ENCODE measurements at places on chromosomes 2 and 18. TPM values are rescaled to one million over a fixed set of nuclear protein-coding genes. Genes with fewer than 3 reads are reported as not detected.

DNA sequence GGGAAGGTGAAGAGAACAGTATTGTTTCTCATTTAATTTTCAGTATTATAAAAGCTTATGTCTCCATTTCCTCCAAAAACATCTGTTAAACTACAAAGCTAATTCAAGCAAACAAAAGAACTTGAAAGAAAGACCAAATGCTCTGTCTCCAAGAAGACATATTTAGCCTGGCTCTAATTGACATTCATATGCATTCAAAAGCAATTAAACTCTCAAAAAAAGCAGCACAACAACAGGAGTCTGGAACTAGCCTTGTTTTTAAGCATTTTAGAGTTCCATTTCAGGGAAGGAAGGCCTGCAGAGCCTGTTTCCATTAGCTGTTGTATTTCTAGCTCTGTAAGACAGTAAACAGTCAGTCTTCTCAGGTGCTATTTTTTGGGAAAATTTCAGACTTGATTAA, 447.9 kb downstream of the TDRD15 start:
- H3K4me1 ChIP-seq = no peaks in the 10 kb centered on the region
- no peak for DNase-seq
- H3K36me3 ChIP-seq = no peaks in the 10 kb centered on the region
- H3K4me3 ChIP-seq = no peak overlapping the region

The LYPD1 gene
- total RNA-seq = 1.2 TPM

- no peaks in the 10 kb centered on the region for H3K4me1 ChIP-seq
- H3K27ac ChIP-seq = no peak overlapping the region
- no peaks in the 10 kb centered on the region for H3K36me3 ChIP-seq
- DNase-seq = no peak
- H3K4me3 ChIP-seq = no peak overlapping the region
- no peaks in the 10 kb centered on the region for H3K27me3 ChIP-seq
These were observed 2012.3 kb upstream of the PIK3C3 start for GRCh38 chr18:39942702-39943101.

The CCL20 gene
- 8.5 TPM for total RNA-seq

- no peak for DNase-seq
- H3K27me3 ChIP-seq = no peaks in the 10 kb centered on the region
- H3K27ac ChIP-seq = no peak overlapping the region
- H3K4me1 ChIP-seq = no peaks in the 10 kb centered on the region
- no peaks in the 10 kb centered on the region for H3K36me3 ChIP-seq
These were observed 57.4 kb downstream of the CYP26B1 start for GRCh38 chr2:72090271-72090720.

DNA sequence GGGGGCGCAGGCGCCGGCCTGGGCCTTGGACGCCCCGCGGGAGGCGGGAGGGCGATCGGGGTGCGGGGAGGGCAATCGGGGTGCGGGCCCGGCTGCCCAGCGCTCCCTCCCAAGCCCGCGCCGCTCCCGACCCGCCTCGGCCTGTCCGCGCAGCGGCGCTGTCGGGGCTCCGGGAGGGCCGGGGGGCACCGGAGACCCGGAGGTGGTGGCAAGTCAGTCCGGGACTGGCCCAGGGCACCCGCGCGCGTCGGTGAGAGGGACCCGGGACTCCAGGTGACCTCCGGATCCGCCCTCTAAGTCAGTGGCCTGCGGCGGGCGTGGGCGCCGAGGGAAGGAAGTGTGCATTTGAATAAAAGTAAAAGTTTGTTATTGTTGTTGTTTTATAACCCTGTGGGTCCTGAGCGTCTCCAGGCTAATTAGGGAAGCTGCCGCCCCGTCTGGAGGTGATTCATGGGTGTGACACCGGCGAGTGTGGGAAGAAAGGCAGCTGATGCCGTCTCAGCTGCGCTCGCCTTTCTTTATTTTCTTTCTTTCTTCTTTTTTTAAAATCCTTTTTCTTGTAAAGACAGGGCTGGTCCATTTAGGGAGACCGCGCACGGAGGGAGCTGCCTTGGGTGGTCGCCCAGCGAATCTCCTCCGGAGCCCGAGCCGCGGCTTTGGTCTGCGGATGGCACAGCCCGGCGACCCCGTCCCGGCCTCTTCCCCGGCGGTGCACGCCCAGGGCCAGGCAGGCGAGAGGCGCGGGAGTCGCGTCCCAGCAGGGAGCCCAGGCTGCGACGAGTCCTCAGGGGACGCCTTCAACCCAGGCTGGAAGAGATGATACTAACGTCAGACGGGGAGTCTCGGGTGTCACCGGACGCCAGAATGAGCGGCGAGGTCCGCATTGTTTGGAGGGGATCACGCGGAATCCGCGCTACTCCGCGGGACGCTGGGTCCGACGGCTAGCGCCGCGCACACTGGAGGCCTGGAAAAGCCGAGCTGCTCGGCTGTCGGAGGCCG, 627 bp upstream of the CRACDL start:
- H3K27me3 ChIP-seq = no peaks in the 10 kb centered on the region
- H3K4me1 ChIP-seq = peaks cover 22% of the 10 kb centered on the region
- H3K36me3 ChIP-seq = no peaks in the 10 kb centered on the region
- no peak overlapping the region for H3K27ac ChIP-seq
- peak overlapping the region; percentile 59 for H3K4me3 ChIP-seq

DNA sequence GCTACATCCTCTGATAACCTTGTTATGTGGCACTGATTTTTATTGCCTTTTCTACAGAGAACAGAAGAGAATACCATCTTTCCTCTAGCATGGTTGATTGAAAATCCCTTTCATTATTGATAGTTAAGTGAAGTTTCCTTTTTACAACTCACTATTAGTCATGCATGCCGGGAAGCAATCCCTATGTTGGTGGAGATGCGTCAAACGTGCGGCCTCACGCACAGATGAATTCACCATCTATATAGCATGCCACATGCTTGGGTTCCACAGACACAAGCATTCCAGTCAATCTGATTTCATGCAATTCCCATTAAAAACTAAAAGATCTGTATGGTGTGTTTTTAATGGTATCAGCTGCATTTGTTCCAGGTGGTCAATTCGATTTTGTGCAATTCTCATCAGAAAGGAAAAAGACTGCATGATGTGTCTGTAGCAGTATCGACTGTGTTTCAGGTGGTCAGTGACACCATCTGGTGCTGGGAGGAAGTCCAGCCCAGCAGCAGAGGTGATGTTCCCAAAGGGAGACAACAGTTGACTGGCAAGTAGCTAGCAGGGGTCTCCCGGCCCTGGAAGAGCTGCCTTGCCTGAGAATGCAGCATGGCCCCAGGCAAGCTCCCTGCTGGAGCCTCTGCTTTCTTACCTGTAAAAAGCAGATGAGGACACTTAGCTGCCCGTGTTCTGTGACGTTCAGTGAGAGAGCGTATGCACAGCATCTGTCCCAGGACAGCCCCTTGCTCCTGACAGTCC, 151.3 kb upstream of the NCK2 start:
- no peak for DNase-seq
- H3K36me3 ChIP-seq = no peaks in the 10 kb centered on the region
- no peaks in the 10 kb centered on the region for H3K4me1 ChIP-seq
- H3K27ac ChIP-seq = no peak overlapping the region

- H3K36me3 ChIP-seq = no peaks in the 10 kb centered on the region
- H3K27me3 ChIP-seq = no peaks in the 10 kb centered on the region
- no peak overlapping the region for H3K4me3 ChIP-seq
- DNase-seq = no peak
- H3K27ac ChIP-seq = no peak overlapping the region
- no peaks in the 10 kb centered on the region for H3K4me1 ChIP-seq
These were observed 6.7 kb downstream of the GALNT3 start for GRCh38 chr2:165787334-165787733.

GRCh38 chr18:43876286-43876685, 599.0 kb upstream of the SYT4 start:
- H3K27me3 ChIP-seq = no peaks in the 10 kb centered on the region
- DNase-seq = no peak
- H3K4me1 ChIP-seq = no peaks in the 10 kb centered on the region
- H3K4me3 ChIP-seq = no peak overlapping the region
- H3K36me3 ChIP-seq = no peaks in the 10 kb centered on the region

The CHRND gene
- total RNA-seq = not detected

DNA sequence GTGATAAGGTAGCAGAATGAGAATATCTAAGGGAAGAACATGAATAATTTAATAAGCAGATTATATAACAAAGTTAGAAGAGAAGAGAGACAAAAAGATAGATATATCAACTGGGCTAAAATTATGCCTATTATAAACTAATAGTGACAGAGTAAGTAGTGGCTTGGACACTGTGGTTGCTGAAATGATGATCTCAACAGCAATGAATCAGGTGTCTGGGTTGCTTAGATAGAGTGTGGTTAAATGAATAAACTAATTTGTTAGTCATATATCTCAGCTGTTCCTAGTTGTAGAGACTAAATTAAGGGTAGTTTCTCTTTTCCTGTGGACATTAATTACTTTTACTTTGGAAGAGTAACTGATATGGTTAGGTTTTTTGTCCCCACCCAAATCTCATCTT, 1485.4 kb upstream of the CELF4 start:
- DNase-seq = no peak
- no peak overlapping the region for H3K4me3 ChIP-seq
- no peaks in the 10 kb centered on the region for H3K4me1 ChIP-seq
- no peaks in the 10 kb centered on the region for H3K27me3 ChIP-seq

GRCh38 chr18:36758623-36759022, 70.2 kb downstream of the TPGS2 start:
- H3K36me3 ChIP-seq = no peaks in the 10 kb centered on the region
- H3K4me3 ChIP-seq = no peak overlapping the region
- peak; percentile 38 for DNase-seq
- no peak overlapping the region for H3K27ac ChIP-seq
- no peaks in the 10 kb centered on the region for H3K27me3 ChIP-seq

DNA sequence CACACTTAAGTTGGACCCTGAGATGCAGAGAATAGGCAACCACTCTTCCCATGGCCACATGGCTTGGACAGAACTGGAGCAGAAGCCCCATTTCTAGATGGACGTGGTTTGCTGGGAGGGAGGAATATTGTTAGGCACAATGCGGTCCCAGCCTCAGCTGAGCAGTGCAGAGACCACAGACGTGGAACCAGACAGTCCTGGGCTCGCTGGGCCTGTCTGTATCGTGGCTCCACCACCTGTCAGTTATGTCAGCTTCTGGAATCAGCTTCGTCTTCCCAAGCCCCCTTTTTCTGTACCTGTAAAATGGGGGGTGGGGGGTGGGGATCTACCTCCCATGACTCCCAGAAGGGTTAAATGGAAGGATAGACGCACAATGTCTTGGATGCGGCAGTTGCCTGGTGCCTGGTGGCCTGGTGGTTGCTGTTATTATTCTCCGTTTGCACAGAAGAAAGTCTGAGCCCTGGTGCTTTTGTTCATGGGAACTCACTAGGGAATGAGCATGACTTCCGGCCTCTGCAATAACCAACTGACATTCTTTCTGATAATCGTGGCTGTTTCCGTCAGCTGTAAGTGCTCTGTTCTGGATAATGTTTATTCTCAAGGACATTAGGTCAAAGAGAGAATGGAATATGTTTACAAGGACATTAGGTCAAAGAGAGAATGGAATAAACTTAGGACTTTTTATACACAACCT, 31.4 kb downstream of the COLEC11 start:
- no peaks in the 10 kb centered on the region for H3K27me3 ChIP-seq
- no peak overlapping the region for H3K4me3 ChIP-seq
- no peak for DNase-seq
- peaks cover 4% of the 10 kb centered on the region for H3K4me1 ChIP-seq
- peak overlapping the region; percentile 68 for H3K27ac ChIP-seq

GRCh38 chr2:214226061-214226460, 184.8 kb upstream of the VWC2L start:
- no peaks in the 10 kb centered on the region for H3K27me3 ChIP-seq
- no peak for DNase-seq
- H3K27ac ChIP-seq = no peak overlapping the region
- no peaks in the 10 kb centered on the region for H3K4me1 ChIP-seq
- no peak overlapping the region for H3K4me3 ChIP-seq
- H3K36me3 ChIP-seq = no peaks in the 10 kb centered on the region

GRCh38 chr2:69291004-69291650, 95.9 kb downstream of the GFPT1 start:
- no peaks in the 10 kb centered on the region for H3K27me3 ChIP-seq
- H3K27ac ChIP-seq = no peak overlapping the region
- no peak for DNase-seq
- no peak overlapping the region for H3K4me3 ChIP-seq
- H3K4me1 ChIP-seq = no peaks in the 10 kb centered on the region
- H3K36me3 ChIP-seq = no peaks in the 10 kb centered on the region

GRCh38 chr2:198287706-198288105, 483.3 kb downstream of the PLCL1 start:
- H3K27me3 ChIP-seq = no peaks in the 10 kb centered on the region
- no peak for DNase-seq
- H3K36me3 ChIP-seq = no peaks in the 10 kb centered on the region
- H3K27ac ChIP-seq = no peak overlapping the region
- no peak overlapping the region for H3K4me3 ChIP-seq

GRCh38 chr2:240454106-240454901, 18.8 kb downstream of the GPC1 start:
- no peak overlapping the region for H3K27ac ChIP-seq
- no peaks in the 10 kb centered on the region for H3K36me3 ChIP-seq
- H3K27me3 ChIP-seq = peaks cover 14% of the 10 kb centered on the region
- H3K4me3 ChIP-seq = no peak overlapping the region
- H3K4me1 ChIP-seq = peaks cover 47% of the 10 kb centered on the region
- no peak for DNase-seq

The UGT1A6 gene
- total RNA-seq = not detected

The ASAP2 gene
- total RNA-seq = 23.0 TPM

GRCh38 chr2:178917555-178917954, 110.3 kb upstream of the TTN start:
- H3K27ac ChIP-seq = no peak overlapping the region
- H3K27me3 ChIP-seq = no peaks in the 10 kb centered on the region
- DNase-seq = no peak
- peaks cover 7% of the 10 kb centered on the region for H3K4me1 ChIP-seq
- H3K4me3 ChIP-seq = no peak overlapping the region
- no peaks in the 10 kb centered on the region for H3K36me3 ChIP-seq

The CFC1 gene
- total RNA-seq = not detected

The PROM2 gene
- 26.2 TPM for total RNA-seq

DNA sequence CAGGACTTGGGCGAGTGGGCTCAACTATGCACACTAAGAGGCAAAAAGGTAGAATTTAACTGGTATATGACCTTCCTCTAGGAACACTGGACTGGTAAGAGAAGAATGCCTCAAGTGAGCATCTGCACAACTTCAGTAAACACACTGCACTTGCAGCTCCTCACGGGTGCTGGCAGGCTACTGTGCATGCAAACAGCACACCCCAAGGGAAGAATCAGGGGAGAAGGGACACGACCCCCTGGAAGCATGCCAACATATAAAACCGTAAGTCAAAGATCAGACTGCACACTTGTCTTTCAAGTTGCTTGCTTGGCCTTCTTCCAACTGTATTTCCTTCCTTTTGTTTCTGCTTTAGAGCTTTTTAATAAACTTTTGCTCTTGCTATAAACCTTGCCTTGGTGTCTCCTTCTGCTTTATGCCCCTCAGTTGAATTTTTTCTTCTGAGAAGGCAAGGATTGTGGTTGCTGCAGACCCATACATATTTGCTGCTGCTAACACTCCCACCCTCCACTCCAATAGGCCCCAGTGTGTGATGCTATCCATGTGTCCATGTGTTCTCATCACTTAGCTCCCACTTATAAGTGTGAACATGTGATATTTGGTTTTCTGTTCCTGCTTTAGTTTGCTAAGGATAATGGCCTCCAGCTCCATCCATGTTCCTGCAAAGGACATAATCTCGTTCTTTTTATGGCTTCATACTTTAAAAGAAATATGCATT, 263.7 kb upstream of the SPOPL start:
- H3K4me1 ChIP-seq = no peaks in the 10 kb centered on the region
- H3K4me3 ChIP-seq = no peak overlapping the region
- no peak for DNase-seq
